A549 treated with AZD2906 at 1 μM for 4 hours (cell line): ENCODE measurements at places on chromosomes 5 and 9. TPM values are rescaled to one million over a fixed set of nuclear protein-coding genes. Genes with fewer than 3 reads are reported as not detected.

Gene CCDC152
- not detected in 5 replicates for total RNA-seq

Gene ADAMTS2
- total RNA-seq, result 0.03 to 0.15 TPM (median 0.08 TPM) in 5 replicates

Gene NKD2
- total RNA-seq, result 17.9 to 25.5 TPM (median 24.3 TPM) in 5 replicates

Gene PCDHGA3
- total RNA-seq, result 0.02 to 0.03 TPM in 2 of 5 replicates, not detected in the others

Gene PPP2R2B
- total RNA-seq, result 0.03 to 0.14 TPM (median 0.10 TPM) in 4 of 5 replicates, not detected in the other

Gene RNF183
- 0.10 to 0.19 TPM in 2 of 5 replicates, not detected in the others for total RNA-seq

Gene TTC33
- total RNA-seq, result 7.7 to 17.3 TPM (median 9.2 TPM) in 5 replicates

Gene IFNB1
- total RNA-seq, result not detected in 5 replicates

Gene PCDHA12
- total RNA-seq, result 3.0 to 3.2 TPM (median 3.1 TPM) in 5 replicates

Gene PDZD2
- total RNA-seq, result 0.39 to 0.57 TPM (median 0.42 TPM) in 5 replicates
